Placental epithelial cell (primary cell): ENCODE measurements at places on chromosomes 7 and 10. TPM values are rescaled to one million over a fixed set of nuclear protein-coding genes. Genes with fewer than 3 reads are reported as not detected.

The MYL7 gene
- 3.6 TPM in 1 of 2 replicates, not detected in the other for total RNA-seq

The CACNA2D1 gene
- total RNA-seq, result under 0.01 and 0.11 TPM in 2 replicates

The ACTL6B gene
- total RNA-seq, result not detected in 2 replicates

The DNAJC12 gene
- total RNA-seq, result not detected in 2 replicates

The SAMD9 gene
- total RNA-seq, result 9.8 and 11.1 TPM in 2 replicates

The IL6 gene
- total RNA-seq, result 0.39 TPM in 1 of 2 replicates, not detected in the other

The GJD4 gene
- not detected in 2 replicates for total RNA-seq

The TCAF2 gene
- total RNA-seq, result 8.2 and 10.7 TPM in 2 replicates

The ADAMTS14 gene
- under 0.01 TPM in 1 of 2 replicates, not detected in the other for total RNA-seq

The LRRC17 gene
- total RNA-seq, result 148 and 183 TPM in 2 replicates

The SCIN gene
- 0.79 and 6.5 TPM in 2 replicates for total RNA-seq
